Posterior vena cava (tissue), 2 donors: ENCODE measurements at places on chromosomes 16 and 17. TPM values are rescaled to one million over a fixed set of nuclear protein-coding genes. Genes with fewer than 3 reads are reported as not detected.

DNA sequence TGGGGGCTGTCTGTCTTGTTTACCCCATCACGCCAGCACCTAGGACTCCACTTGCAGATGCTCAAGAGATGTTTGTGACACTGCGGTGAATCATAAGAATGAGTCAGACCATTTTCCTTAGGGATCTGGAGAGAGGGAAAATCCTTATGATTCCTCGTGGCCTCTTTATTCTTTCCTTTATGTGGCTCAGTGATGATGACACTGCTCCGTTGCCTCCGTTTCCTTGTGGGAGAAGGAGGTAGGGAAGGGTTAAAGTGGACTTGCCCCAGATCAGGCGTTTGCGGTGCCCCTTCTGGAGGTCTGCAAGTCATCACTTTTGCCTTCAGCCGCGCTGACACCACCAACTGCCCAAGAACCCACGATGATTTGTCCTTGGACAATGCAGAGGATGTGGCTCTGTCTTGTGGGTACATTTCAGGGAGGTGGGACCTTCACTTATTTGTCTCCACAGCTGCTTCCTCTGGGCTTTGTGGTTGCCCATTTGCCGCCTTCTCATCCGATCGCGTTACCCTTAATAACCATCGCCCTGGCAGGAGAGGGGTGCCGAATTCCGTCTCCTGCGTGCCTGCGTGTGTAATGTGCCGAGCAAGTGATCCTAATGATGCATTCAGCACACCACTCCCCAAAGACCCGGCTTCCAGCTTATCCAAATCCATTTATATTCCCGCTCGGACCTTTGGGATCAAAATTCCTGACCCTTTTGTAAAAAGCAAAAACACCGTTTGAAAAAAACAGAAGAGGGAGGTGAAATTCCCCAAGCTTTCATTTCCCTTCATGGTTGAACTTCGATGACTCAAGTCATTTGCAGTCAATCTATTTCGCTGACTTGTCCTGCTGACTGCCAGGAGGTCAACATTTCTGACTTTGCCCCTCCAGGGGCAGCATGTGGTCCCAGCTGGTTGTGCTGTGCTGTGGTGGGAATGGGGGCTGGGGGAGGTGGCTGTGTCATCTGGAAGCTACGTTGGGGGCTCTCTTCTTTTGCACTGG lies 87.2 kb upstream of the IRX3 start:
- DNase-seq = no peak

DNA sequence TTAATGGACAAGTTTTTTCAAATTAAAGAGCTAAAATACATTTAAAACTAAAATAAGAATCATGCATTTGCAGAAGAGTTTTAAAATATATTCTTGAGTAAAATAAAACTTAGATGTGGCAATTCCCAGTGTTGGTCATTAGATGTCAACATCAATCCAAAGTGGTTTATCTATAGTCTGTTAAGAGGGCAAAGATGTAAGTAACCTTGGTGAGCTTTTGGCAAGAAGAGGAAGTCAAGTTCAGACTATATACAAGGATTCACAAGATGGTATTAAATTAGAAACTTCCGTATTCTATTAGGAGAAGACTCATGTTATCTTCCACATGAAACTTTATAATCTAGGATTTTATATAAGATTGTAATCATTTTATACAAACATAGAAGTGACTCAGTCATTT lies 73.1 kb downstream of the CEP95 start:
- DNase-seq = no peak

The LITAFD gene
- not detected for total RNA-seq

The HEATR9 gene
- total RNA-seq = not detected

DNA sequence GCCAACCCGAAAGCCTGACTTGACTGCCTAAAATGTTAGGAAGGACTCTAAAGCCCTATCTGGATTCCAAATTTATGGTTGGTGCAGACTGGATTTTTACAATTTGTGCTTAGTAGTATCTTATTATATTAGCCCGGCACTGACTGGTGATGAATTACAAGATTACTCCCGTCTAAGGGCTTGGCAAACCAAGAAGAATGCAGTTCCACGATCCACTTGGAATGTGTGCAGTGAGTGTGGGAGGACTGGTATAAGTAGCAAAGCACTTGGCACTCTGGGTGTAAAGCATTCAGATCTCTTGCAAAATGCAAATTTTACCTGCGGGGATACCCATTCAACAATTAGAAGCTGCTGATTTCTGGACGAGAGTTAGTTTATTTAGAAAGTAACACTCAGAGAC lies 539.4 kb downstream of the MAF start:
- DNase-seq = no peak

The PDILT gene
- total RNA-seq = not detected
